ENCODE measurements at places on chromosomes 16 and 17. TPM values are rescaled to one million over a fixed set of nuclear protein-coding genes. Genes with fewer than 3 reads are reported as not detected.

LGALS9 gene
- total RNA-seq, result 3.3 TPM

TMEM92 gene
- not detected for total RNA-seq

ASGR1 gene
- 1.5 TPM for total RNA-seq

PLD6 gene
- total RNA-seq, result 3.4 TPM

ERN2 gene
- not detected for total RNA-seq

SLC35G6 gene
- not detected for total RNA-seq

CACNG3 gene
- total RNA-seq, result not detected

GPR139 gene
- total RNA-seq, result not detected

TUBB3 gene
- 360 TPM for total RNA-seq

SEZ6L2 gene
- 17.7 TPM for total RNA-seq

Measured in placental pericyte (primary cell).